ENCODE measurements at places on chromosomes 5 and 9.
A peak's percentile ranks its signal among the peaks of the same experiment; 100 is the strongest.

DNA sequence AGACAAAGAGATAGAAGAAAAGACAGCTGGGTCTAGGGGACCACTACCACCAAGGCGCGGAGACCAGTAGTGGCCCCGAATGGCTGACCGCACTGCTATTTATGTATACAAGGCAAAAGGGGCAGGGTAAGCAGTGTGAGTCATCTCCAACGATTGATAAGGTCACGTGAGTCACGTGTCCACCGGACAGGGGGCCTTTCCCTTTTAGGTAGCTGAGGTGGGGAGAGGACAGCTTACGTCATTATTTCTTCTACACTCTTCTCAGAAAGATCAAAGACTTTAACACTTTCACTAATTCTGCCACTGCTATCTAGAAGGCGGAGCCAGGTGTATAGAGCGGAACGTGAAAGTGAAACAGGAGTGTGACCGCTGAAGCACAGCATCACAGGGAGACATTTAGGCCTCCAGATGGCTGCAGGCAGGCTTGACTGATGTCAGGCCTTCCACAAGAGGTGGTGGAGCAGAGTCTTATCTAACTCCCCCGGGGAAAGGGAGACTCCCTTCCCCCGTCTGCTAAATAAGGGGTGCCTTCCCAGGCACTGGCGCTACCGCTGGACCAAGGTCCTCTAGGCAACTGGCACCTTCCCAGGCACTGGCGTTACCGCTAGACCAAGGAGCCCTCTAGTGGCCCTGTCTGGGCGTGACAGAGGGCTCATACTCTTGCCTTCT, 6.1 kb upstream of the PRR16 start:
- peak; percentile 9 for DNase-seq

- DNase-seq: no peak
Measured at GRCh38 chr9:38649731-38650363, 29.5 kb upstream of the ANKRD18A start.

GRCh38 chr9:133563291-133563796, 28.8 kb downstream of the ADAMTSL2 start:
- no peak for DNase-seq

DNA sequence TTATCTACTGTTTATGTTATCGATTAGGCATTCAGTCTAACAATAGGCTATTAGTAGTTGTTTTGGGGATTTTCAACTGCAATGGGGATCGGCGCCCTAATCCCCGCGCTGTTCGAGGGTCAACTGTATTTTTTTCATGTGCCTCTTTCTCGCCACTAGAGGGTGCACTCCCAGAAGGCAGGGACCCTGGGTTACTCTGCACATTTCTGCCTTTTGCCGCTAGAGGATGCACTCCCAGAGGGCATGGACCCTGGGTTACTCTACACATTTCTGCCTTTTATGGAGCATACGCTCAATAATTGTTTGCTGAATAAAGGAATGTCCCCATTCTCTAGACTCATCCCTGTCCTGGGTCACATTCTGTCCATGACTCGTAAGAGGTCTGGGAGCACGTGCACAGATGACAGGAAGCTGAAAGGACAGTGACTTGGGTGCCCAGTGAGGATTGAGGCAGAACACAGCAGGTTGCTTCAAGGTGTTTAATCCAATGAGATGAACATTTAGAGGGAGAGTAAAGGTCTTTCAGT, 27.9 kb upstream of the RECK start:
- peak; percentile 27 for DNase-seq

DNA sequence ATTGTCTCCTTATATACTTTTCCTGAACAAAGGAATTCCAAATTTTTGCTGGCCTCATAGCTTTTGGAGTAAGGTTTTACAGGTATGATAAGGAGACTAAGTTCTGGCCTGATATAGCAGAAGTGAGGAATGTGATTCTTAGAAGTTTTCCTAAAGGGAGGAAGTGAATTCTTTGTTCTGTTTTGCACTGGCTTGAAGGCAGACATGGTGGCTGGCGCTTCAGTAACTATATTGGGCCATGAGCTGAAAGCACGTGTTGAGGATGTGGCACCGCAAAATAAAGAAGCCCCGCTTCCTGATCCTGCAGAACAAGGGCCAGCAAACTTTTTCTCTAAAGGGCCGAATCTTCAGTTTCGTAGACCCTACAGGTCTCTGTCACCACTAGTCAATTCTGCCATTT, 224.2 kb downstream of the SNX18 start:
- no peak for DNase-seq

DNA sequence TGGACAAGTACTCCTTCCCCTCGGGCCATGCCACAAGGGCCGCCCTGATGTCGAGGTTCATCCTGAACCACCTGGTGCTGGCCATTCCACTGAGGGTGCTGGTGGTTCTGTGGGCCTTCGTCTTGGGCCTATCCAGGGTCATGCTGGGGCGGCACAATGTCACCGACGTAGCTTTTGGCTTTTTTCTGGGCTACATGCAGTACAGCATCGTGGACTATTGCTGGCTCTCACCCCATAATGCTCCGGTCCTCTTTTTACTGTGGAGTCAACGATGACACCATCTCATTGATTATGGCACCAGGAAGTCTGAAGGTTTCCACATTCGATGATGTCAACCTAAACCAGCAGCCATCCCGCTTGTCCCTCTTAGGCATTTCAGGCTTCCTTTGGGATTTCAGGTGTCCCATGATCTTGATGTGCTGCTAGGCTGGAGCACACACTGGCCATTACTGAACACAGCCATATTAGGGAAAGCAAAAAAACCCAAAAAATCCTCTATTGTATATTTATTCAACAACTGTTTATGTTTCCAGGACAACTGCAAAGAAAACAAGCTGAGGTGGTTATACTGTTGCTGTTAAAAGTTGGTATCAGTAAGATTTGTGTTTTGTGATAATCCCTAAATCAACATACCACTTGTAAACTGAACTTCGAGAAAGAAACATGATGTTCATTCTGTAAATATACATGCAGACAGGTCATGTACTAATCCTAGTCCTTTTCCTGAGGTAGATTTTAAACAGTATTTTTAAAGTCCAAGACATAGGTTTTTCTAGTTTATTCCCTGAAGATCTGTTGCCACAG, 1.1 kb downstream of the PLPP6 start:
- no peak for DNase-seq

GRCh38 chr5:176133877-176134276, 104.3 kb upstream of the SIMC1 start:
- DNase-seq: no peak

DNA sequence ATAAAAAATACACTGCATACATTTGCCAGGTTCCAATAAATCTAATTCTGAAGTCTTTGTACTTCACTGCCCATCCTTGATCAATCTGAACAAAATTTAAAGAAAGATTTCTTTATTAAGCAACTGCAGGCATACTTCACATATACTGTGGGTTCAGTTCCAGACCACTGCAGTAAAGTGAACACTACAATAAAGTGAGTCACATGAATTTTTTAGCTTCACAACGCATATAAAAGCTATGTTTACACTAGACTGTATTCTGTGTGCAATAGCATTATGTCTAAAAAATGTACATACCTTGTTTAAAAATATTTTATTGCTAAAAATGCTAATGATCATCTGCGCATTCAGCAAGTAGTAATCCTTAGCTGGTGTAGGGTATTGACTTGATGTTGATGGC, 52.1 kb downstream of the SSBP2 start:
- DNase-seq: no peak

- DNase-seq: no peak
Measured at GRCh38 chr5:158629591-158630312, 470.0 kb downstream of the EBF1 start.

- no peak for DNase-seq
Measured at GRCh38 chr9:129511285-129511900, 109.5 kb downstream of the C9orf50 start.

DNA sequence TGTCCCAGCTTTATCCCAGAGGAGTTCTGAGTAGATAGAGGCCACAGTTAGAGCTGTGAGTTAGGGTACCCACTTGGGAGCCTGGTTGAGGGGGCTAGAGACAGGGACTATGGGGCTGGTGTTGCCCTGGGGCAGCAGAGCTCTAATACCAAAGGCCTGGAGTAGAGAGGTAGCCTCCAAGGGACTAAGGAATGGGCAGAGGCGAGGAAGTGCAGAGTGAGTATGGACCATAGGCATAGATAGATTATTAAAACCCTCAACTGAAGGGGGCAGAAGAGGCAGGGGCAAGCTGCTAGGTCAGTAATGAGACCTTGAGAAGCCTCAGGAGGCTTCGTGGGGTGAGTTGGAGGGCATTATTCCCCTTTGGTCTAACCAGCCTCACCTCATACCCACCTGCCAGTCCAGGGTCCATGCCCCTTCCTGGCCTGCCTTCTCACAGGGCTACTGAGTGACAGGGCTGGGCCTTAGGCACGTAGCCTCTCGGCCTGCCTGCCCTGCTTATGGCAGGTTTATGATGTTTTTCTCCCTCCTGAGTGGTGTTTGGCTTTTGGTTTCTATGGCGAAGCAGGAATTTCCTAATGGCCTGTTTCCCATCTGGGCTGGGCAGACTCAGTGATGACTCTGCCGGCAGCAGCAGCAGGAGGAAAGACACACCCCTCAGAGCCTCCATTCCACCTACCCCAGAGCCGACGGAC, 8.0 kb downstream of the PDLIM4 start:
- DNase-seq: no peak

GRCh38 chr9:108139900-108140299, 650.3 kb upstream of the KLF4 start:
- no peak for DNase-seq

- no peak for DNase-seq
Measured at GRCh38 chr5:40587376-40587775, 92.3 kb upstream of the PTGER4 start.

DNA sequence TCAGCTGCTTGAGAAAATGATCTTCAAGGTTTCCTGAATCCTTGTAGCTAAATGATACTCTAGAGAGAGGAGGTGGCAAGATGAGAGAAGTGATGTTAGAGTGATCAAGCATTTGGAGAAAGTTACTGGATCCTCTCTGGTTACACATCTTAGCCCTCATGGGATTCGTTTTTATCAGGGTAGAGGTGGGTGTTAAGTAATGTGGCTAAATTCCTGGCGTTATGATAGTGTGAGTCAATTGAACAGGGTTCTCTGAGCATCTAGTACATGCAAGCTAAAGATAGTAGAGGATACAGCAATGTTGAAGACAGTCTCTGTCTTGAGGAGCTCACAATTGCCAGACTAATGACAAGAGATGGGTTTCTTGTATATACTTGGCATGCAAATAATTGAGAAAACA, 123.7 kb downstream of the PSD2 start:
- DNase-seq: no peak

- DNase-seq: no peak
Measured at GRCh38 chr5:164680216-164680615, 1174.8 kb downstream of the MAT2B start.

DNA sequence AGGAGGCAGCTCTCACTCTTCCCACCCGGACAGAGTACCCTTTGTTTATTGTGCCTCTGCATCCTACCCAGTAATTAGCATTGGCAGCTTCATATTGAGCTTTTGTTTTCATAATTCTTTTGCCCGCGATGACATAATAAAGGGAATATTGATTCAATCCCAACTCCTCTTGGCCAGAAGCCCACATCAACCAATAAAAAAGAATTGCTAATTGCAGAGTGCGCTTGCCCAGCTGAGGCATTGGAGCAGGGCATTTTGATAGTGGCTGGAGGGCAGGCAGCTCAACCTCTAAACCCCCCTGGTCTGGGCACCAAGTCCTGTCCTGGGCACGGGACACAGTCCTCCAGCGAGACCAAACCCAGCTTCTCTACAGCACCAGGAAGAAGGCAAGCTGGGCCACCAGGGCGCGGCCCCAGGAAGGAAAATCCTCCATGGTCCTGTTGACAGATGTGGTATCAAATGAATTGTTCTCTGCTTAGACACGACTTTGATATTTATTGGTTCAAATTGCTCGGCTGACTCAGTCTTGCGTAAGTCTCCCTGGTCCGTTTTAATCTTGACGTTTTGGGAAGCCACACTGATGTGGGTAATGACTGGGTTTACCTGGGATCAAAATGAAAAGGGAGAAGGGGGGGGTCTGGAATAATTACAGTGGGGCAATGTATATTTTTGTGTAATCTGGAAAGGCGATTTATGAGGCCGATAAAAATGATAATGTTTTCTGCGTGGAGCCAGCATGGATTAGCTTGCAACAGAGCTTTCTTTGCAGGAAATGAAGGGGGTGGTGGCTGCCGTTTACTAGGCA, 220.7 kb upstream of the MSX2 start:
- DNase-seq: no peak

DNA sequence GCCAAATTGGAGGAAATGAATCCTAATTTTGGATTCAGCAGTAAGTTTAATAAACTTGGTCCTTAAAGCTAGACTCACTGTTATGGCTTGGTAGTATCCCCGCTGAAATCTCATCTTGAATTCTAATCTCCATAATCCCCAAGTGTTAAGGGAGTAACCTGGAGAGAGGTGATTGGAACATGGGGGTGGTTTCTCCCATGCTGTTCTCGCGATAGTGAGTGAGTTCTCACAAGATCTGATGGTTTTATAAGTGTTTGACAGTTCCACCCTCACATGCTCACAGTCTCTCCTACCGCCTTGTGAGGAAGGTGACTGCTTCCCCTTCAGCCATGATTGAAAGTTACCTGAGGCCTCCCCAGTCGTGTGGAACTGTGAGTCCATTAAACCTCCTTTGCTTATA, 824.5 kb upstream of the WWC1 start:
- no peak for DNase-seq

GRCh38 chr5:157748760-157749461, 5.4 kb downstream of the LSM11 start:
- no peak for DNase-seq

- no peak for DNase-seq
Measured at GRCh38 chr9:79431019-79431679, 140.6 kb upstream of the TLE4 start.

DNA sequence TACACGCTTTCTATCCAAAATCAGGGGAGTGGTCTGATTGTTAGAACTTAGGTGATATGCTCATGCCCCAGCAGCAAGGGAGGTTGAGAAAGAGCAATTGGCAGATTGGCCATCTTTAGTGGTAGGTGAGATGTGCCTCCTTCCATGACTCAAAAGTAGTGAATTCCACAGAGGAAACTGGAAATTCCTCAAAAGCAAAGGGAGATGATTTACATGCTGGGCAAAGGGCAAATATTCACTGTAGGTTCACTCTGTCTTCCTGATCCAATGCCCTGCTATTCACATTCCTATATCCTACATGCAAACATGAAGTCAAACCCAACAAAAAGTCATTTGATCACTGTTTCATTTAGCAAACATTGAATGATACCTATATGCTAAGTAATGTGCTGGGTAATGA, 130.1 kb upstream of the ZNF608 start:
- DNase-seq: no peak

- no peak for DNase-seq
Measured at GRCh38 chr5:155434267-155434666, 420.7 kb downstream of the KIF4B start.

DNA sequence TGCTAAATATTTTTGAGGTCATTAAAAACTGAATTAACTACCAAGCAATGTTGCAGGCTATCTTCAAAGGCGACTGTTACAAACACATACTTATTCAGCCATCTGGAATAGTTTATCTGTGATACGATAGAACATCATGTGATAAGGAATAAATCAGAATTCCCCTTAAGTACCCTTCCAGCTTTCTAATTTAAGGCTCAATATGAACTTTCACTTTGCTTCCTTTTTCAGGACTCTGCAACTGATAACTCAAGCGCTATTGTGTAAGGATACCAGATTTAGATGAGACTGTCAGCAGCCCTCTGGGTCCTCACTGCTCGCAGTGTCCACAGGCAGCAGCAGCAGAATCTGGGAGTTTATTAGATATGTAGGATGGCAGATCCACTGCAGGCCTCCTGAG, 416.3 kb downstream of the SPATA31D1 start:
- DNase-seq: no peak

GRCh38 chr5:170292179-170293104, 5.1 kb downstream of the LCP2 start:
- no peak for DNase-seq
